Activated CD8-positive, alpha-beta memory T cell treated with anti-CD3 and anti-CD28 coated beads for 24 hours (primary cell): ENCODE measurements at places on chromosomes 16 and 17.
A peak's percentile ranks its signal among the peaks of the same experiment; 100 is the strongest.

DNA sequence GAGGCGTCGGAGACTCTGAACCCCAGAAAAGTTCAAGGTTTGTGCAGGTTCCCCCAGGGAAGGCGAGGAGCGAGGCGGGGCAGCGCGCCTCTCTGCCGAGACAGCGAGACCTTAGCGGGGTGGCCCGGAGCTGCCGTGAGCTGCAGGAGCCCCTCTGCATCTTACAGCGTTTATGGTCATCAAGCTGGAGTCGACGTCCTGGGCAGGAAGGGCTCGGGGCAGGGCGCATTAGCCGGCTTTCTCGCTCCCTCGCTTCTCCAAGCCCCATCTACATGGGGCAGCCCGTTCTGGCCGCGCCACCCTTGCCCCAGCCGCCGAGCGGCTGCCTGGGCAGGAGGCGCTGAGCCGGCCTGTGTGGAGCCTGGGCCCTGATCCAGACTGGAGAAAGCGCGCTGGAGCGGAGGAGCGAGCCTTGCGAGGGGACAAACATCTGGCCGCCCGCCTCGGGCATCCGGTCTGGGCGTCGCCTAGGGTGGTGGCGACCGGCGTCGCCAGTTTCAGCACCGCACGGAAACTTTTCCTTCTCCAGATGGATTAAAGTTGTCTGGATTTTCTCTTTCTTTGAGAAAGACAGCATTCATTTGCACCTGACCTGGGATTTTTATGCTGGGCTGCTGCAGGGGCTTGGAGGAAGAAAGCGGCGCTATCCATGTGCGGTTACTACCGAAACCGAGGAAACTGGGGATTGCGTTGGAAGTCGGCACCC is 750 bp downstream of the TMEM132E start:
- DNase-seq: peak; percentile 62

DNA sequence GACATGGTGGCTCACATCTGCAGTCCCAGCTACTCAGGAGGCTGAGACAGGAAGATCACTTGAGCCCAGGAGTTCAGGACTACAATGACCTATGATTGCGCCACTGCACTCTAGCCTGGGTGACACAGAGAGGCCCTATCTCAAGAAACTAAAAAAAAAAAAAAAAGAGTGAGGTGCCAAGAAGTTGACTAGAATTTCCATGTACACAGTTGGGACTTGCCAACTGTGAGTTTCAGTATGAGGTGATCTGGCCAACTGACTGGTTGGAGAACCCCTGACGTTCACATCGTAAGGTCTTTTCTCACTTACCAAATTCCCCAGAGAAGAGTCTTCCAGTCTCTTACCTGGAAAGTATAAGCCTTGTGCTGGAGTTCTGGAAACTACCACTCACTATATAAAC is 3.1 kb upstream of the MED11 start:
- DNase-seq: no peak

GRCh38 chr17:50055426-50056216 is at the start of gene ITGA3:
TSS of gene ITGA3 (plus strand) at chr17:50056110. CDS start at chr17:50056440, 330 bp downstream.
- peak; percentile 79 for DNase-seq

DNA sequence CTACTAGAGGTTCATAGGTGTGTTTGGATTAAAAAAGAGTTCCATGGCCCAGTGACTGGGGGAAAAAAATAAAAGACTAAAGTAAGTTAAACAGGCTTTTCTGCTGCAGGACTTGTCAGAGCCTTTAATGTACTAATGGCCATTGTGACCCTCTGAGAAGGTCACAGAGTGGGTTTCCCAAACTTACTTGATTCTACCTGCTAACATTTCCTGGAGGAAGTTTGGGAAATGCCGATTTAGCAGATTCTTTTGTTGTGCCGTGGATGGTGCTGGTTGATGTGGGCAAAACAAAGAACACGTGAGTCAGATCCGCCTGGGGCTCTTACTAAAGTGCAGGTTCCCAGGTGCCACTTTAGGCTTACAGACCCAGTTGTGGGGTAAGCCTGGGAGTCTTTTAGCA is 13.6 kb upstream of the STH start:
- DNase-seq: no peak

DNA sequence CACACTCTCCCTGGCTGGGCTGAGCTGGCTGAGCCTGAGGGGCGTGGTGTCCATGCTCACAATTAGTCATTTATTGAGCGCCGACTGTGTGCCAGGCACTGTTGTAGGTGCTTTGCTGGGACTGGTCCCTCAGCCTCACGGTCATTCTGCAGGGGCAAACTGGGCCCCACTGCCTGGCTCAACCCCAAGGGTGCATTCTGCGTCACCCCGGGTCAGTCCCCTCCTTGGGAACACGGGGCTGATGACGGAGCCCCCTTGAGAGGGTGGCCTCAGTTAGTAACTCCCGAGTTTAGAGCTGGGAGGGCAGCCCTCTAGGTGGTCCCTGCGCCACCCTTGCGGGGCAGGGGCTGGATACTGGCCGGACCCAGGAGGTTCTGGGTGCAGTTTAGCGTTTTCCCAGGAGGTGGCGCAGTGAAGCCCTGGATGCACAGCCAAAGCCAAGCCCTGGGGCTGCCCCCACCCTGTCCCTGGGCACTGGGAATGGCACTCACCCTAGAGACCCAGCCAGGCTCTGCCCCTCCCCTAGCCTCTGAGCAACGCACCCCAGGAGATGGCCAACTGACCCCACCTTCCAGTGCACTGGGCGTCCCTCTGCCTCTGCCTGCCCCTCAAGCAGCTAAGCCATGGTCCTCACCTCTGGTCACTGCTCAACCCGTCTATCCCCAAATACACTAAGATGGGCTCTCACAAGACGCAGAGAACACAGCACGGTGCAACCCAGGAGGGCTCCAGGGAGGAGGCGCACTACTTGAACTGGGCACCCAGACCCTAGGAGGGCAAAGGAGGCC is 243.2 kb upstream of the GSE1 start:
- DNase-seq: peak; percentile 83

GRCh38 chr16:89473791-89474414 is 16.5 kb downstream of the ANKRD11 start:
- no peak for DNase-seq

DNA sequence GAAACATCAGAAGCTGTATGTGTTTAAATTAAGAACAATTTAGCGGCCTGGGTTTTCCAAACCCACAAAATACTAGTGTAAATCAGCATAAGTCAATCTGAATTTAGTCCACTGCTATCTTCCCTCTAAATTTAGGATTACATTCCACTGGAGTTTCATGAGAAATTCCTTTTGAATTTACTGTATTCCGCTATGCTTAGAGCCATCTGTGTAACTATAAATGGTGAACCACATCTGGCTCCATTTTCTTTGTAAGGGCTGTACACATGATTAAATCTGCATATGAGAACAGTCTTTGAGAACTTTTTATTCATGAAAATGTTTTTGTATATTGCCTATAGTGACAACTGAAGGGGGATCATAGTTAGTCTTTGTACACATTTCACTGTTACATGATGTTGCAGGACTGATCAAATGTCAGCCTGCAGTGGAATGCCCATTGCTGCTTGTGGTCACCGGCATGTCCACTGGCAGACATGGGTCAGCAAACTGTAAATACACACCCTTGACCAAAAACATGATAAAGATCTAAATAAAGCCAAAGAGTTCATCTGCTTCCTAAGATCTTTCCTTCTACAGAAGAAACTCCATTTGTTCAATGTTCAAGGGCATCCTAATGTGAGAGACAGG is 36.8 kb downstream of the RPGRIP1L start:
- no peak for DNase-seq

- no peak for DNase-seq
Observed at GRCh38 chr16:29854520-29855100, 8.4 kb downstream of the CDIPT start.

DNA sequence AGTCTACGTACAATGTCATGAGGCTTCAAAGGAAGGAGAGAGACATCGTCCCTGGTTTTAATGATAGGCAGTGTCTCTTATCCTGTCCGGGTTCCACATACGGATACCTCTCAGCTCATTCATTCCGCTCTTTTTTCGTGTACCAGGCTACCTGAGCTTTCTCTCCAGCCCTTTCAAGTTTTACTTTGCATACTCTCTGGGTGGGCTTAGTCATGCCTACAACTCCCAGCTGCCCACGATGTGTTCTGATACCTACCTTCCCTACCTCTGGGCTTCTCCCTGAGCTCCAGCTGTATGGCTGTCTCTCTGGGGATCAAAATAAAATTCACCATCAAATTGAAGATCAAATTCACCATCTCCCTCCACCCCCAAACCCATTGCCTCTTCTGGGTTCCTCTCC is 354.0 kb upstream of the EEF2KMT start:
- DNase-seq: no peak

DNA sequence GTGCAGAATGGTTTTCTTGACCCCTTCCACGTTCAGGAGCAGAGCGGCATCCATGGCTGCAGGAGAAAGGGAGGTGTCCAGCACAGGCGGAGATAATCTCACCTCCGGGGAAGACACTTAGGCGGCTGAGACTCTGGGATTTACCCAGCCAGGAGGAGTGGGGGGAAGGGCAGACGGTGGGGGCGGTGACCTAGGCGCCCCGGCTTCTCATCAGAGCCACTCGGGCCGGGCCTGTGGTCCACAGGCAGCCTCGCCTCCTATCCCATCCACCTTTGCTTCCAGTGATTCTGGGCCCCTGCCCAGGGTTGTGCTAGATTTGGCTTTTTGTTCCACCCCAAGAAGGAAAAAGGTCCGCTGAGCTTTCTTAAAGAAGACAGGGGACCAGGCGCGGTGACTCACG is at the start of gene AIPL1:
AIPL1 (minus strand) TSS at position 71 of the 400 bp plus-strand sequence; CDS start at position 54, 17 bp downstream.
- DNase-seq: no peak

GRCh38 chr17:38456031-38456815 is 28.0 kb downstream of the ARHGAP23 start:
- no peak for DNase-seq

DNA sequence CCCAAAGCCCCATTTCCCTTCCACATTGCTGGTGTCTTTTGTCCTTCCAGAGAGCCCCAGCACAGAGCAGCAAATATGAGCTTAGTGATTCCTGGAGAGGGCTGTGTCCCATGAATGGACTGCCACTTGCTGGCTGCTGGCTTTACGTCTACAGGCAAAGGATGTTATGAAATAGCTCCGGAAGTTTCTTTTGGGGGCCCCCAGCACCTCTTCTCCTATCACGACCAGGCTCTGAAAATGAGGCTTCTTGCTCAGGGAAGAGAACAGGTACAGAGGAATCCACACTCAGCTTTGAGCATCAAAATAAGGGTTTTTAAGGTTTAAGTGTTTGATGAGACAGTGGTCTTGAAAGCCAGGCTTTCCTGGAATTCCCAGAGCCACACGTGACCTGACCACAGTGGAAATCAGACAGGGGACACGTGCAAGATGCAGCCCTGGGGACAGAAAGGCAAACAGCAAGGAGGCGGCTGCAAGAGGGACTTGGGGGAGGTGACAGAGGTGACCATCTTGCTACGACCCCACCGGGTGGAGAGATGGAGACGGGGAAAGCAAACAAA is 58.1 kb downstream of the ZDHHC7 start:
- DNase-seq: no peak

GRCh38 chr16:14309001-14309886 is 238.1 kb downstream of the MRTFB start:
- DNase-seq: no peak

DNA sequence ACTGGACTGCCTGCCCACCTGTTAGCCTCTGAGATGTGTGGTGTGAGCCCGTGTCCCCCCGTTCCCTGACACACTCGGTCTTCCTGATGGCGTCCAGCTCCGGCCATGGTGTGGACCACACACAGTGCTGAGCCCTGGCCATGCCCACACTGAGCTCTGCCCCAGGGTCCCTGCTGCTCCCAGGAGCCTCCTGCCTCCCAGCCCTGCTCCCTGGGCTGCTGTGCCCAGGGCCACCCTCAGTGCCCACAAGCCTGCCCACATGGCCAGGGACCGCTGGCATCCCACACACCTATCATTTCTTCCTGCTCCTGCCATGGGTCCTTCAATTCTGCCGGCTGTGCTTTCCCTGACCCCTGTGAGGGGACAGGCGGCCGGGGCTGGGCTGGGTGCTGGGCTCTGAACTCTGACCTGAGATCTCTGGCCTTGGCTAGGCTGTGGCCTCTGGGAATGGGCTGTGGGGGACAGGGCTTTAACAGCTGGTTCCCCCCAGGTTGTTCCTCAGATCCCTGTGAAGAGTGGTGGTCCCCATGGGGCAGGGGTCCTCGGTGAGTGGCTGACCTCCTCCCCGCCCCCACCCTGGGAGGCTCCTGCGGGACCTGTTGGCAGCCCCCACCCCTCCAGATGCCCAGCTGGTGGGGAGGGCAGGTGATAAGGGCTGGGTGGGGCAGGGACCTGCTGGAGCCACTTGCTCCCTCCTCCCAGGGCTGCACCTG is 4.0 kb downstream of the CEMP1 start:
- DNase-seq: no peak

- DNase-seq: no peak
Observed at GRCh38 chr16:27678955-27679354, 129.0 kb downstream of the KATNIP start.

DNA sequence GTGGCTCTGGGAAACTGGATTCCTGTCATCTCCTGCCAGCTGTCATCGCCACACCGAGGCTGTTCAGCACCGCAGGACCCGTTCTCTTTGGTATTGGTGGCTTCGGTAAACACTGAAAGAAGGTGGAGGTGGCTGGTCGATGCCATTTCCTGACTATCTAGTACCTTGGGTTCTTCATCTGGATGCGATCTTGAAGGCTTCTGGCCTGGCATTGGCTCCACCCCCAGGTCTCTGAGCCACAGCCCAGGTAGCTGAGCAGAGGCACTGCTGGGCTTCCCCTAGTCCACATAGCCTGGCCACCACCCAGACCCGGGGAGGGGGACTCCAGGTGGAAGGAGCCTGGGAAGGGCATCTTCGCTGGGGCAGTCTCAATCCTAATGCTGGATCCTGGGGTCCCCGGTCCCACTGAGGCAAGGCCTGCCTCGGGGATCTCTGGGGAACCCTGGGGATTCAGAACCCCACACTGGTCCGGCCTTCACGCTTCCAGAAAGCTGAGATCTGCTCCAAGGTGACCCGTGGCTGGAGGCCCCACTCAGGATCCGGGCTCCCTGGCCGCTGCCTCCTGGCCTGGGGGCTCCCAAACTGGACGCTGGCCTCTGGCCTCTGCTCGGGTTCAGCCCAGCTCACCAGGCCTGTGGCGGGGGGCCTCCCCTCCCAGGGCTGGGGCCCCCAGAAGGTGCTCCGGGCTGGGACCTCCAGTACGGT is 1.8 kb downstream of the C16orf54 start:
- DNase-seq: peak; percentile 81

GRCh38 chr17:13114601-13115031 is 96.8 kb upstream of the ELAC2 start:
- DNase-seq: no peak

DNA sequence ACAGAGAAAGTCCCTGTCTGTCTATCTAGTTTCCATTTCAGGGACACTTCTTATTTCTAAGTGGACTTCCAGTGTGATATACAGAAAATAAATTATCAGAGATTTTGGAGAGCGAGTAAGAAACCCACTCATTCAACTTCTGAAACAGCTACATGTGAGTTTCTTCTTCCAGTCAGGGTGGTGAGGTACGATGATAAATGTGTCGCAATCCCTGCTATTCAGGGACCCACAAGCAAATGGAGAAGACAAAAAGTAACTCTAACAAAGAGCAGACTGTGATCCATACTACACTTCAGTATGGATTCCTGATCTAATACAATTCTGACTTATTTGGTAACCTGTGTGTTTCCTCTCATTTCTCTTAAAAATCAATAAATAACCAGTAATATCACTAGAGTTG is 16.8 kb downstream of the CNTNAP4 start:
- DNase-seq: no peak
